ENCODE measurements at places on chromosomes 1 and 21. TPM values are rescaled to one million over a fixed set of nuclear protein-coding genes. Genes with fewer than 3 reads are reported as not detected.

Gene FLG2
- total RNA-seq, result not detected

Gene CD52
- total RNA-seq, result 344 TPM

Gene GPR161
- total RNA-seq, result 0.20 TPM

Gene PRSS38
- not detected for total RNA-seq

Gene LENEP
- not detected for total RNA-seq

Gene OR2L2
- not detected for total RNA-seq

Gene CDA
- total RNA-seq, result not detected

Gene ORC1
- total RNA-seq, result 51.8 TPM

Gene RBBP5
- total RNA-seq, result 18.8 TPM

Gene SLC25A24
- 8.2 TPM for total RNA-seq

Gene PDPN
- total RNA-seq, result not detected

Gene CHIA
- total RNA-seq, result not detected

Gene UQCRHL
- total RNA-seq, result 2.8 TPM

Gene SPATC1L
- 23.2 TPM for total RNA-seq

Gene TBX15
- not detected for total RNA-seq

Gene STYXL2
- not detected for total RNA-seq

Gene REN
- total RNA-seq, result not detected

Gene CCDC190
- total RNA-seq, result not detected

Gene PIGV
- 21.2 TPM for total RNA-seq

Gene DIO1
- total RNA-seq, result not detected

Gene EPHB2
- total RNA-seq, result 0.13 TPM

Gene CYP4A22
- total RNA-seq, result not detected

Gene OR6K3
- total RNA-seq, result not detected

Gene STRIP1
- total RNA-seq, result 24.8 TPM

Gene OR2M3
- not detected for total RNA-seq

Gene PLA2G2F
- not detected for total RNA-seq

Gene AMY2A
- total RNA-seq, result not detected

Gene FALEC
- total RNA-seq, result not detected

Gene KRTAP19-3
- not detected for total RNA-seq

Gene NFIA
- total RNA-seq, result 2.4 TPM

Gene RAB7B
- not detected for total RNA-seq

Gene TESK2
- 3.7 TPM for total RNA-seq

Gene GCSAML
- 0.27 TPM for total RNA-seq

Gene CXADR
- total RNA-seq, result 0.20 TPM

Gene PAQR6
- 5.0 TPM for total RNA-seq

Gene CD101
- total RNA-seq, result 2.5 TPM

Gene OLIG2
- total RNA-seq, result not detected

Gene HPDL
- total RNA-seq, result 39.8 TPM

Gene SLC45A1
- total RNA-seq, result 0.16 TPM

Gene SSR2
- 150 TPM for total RNA-seq

Gene KANK4
- not detected for total RNA-seq

Gene GSTM3
- 40.8 TPM for total RNA-seq

Gene ILDR2
- total RNA-seq, result 15.1 TPM

Gene PAPPA2
- 0.13 TPM for total RNA-seq
